Renal cortex interstitium (tissue), 15 donors: ENCODE measurements at places on chromosomes 12 and 14. TPM values are rescaled to one million over a fixed set of nuclear protein-coding genes. Genes with fewer than 3 reads are reported as not detected.

FOXN4 gene
- 2.2 TPM for polyA plus RNA-seq

HRK gene
- 0.65 TPM for polyA plus RNA-seq

RD3L gene
- polyA plus RNA-seq, result not detected

GAS2L3 gene
- polyA plus RNA-seq, result 20.2 TPM

AQP6 gene
- 16.1 TPM for polyA plus RNA-seq

GPR33 gene
- not detected for polyA plus RNA-seq

CCDC177 gene
- 0.09 TPM for polyA plus RNA-seq

KRT71 gene
- polyA plus RNA-seq, result not detected

OR4E2 gene
- 0.08 TPM for polyA plus RNA-seq

JAG2 gene
- polyA plus RNA-seq, result 10.1 TPM

FAM186B gene
- 3.0 TPM for polyA plus RNA-seq

GUCY2C gene
- polyA plus RNA-seq, result 0.51 TPM

PLBD2 gene
- polyA plus RNA-seq, result 15.5 TPM

C12orf56 gene
- polyA plus RNA-seq, result 1.2 TPM

C12orf50 gene
- 0.39 TPM for polyA plus RNA-seq

SRRM4 gene
- 0.03 TPM for polyA plus RNA-seq

PRB2 gene
- polyA plus RNA-seq, result not detected

GLT1D1 gene
- polyA plus RNA-seq, result 1.9 TPM

C1QL4 gene
- 0.98 TPM for polyA plus RNA-seq

RBMS2 gene
- polyA plus RNA-seq, result 40.7 TPM

AHNAK2 gene
- polyA plus RNA-seq, result 1.7 TPM

P2RX2 gene
- polyA plus RNA-seq, result 1.9 TPM

AICDA gene
- polyA plus RNA-seq, result 0.44 TPM

KRT6C gene
- not detected for polyA plus RNA-seq

ZCRB1 gene
- polyA plus RNA-seq, result 109 TPM

SLC4A8 gene
- polyA plus RNA-seq, result 4.1 TPM
